ENCODE measurements at places on chromosomes 7 and 10. TPM values are rescaled to one million over a fixed set of nuclear protein-coding genes. Genes with fewer than 3 reads are reported as not detected.

Gene JCAD
- 30.5 TPM for total RNA-seq

Gene TRIM4
- 34.0 TPM for total RNA-seq

Gene OPN1SW
- total RNA-seq = not detected

Gene ACTL6B
- total RNA-seq = not detected

Gene FZD1
- total RNA-seq = 2.8 TPM

Gene GNAT3
- total RNA-seq = not detected

Gene KCNIP2
- total RNA-seq = 5.1 TPM

Gene TMEM213
- total RNA-seq = not detected

Gene GPNMB
- 13.3 TPM for total RNA-seq

Gene TLL2
- total RNA-seq = 0.15 TPM

Gene OPN4
- 0.23 TPM for total RNA-seq

DNA sequence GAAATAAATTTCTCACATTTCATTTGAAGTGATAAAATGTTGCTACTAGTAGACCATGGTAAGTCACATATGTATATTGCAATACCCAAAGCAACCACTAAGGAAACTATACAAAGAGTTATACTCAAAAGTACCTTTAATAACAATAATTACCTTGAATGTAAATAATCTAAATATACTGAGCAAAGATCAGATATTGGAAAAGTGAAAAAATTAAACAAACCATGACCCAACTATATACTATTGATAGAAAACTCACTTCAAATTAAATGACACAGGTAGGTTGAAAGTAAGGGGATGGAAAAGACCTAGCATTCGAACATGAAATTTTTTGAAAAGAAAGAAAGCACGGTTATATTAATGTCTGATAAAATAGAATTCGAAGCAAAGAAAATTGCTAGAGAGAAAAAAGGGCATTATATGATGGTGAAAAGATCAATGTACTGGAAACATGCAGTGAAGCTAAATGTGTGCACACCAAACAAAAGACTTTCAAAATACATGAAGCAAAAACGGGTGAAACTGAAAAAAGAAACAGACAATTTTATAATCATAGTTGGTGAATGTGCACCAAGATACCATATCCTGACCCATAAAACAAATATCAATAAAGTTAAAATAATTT lies 29.1 kb downstream of the TFPI2 start:
- no peak for DNase-seq

- DNase-seq = no peak
These were observed 51.1 kb upstream of the MEOX2 start for GRCh38 chr7:15737601-15738000.

DNA sequence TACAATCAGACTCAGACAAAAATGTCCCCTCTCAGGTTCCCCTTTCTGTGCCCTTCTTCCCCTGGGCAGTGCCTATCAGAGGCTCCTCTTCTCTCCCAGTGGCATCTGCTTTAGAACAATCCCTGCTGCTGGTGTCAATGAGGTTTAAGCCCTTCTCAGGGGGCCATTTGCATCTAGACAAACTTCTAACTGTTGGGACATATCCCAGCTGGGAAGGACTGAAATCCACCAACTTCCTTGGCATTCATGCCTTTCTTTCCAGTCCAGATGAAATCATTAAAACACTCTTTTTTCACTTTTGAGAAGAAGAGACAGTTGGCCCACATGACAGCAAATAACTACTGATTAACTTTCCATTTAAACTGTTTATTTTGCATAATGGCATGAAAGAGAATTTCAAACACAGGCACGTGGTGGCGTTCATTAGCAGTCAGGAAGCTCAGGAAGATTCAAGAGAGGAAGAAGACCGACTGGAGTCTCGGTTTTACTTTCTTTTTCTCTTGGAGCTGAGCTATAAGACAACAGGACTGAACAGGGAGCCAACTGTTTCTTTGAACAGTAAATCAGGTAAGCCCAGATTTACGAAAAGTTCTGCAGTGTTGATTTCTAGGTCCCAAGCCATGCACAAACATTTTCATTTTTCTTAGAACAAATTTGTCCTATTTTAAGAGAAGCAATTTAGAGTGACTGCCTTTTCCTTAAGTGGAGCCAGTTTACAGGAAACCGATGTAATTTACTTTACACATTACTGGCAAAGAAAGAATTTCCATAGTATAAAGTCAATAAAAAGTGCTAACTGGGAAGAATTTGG lies at the start of gene GIMAP2:
GIMAP2 (plus strand) TSS at position 488 of the 811 bp plus-strand sequence. CDS start 1,354 bp downstream, outside the sequence.
- DNase-seq = no peak

GRCh38 chr7:41391818-41392217 lies 311.1 kb downstream of the INHBA start:
- DNase-seq = no peak

GRCh38 chr10:8096931-8097330 lies 42.4 kb downstream of the GATA3 start:
- DNase-seq = no peak

DNA sequence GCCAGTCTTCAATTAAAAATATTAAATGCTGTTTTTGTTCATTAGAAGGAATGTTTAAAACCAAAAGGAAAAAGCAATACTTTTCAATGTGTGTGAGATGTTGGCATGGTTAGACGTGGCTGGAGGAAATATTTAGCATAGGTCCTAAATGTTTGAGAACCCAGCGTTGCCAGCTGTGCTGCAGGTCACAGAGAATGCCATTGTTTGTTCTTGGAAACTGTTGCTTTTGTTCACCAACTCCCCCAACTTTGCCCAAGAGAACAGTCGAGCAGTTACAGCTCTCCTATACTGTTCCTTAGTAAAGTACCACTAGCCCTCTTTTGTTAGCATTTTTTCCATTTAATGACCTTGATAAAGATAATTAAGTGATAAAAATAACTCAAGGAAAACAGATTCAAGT lies 44.5 kb upstream of the ELMO1 start:
- DNase-seq = no peak

GRCh38 chr7:69860486-69860885 lies 262.2 kb downstream of the AUTS2 start:
- DNase-seq = no peak

DNA sequence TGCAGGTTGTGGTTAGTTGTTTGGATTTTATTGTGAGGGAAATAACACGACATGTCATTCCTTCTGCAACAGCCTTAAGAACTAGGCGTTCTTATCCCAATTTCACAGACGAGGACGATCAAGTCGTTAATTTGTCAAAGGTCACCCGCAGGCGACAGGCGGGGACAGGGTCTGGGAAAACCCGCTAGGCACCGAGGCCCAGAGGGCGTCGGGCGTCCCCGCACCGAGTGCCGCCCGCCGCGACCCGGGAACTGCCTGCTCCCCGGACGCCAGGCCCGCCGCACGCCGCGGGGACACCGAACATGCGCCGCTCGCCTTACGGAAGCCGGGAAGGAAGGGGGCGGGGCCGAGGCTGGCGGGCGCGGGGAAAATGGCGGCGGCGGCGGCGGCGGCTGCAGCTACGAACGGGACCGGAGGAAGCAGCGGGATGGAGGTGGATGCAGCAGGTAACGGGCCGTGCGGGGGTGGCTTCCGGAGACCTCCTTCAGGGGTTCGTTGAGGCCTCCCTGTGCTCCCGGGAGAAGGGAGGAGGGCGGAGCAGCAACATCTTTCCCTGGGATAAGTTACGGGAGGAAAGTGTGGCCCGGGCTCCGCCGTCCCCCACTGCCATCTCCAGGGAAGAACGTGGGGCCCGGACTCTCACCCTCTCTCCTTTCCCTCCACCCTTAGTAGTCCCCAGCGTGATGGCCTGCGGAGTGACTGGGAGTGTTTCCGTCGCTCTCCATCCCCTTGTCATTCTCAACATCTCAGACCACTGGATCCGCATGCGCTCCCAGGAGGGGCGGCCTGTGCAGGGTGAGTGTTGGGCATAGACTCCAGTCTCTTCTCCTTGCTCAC lies at the start of gene COPS6:
COPS6 (plus strand) TSS at position 349 of the 837 bp plus-strand sequence; CDS start at position 371, 22 bp downstream.
- DNase-seq = peak; percentile 86

- no peak for DNase-seq
These were observed 6.7 kb downstream of the DDC start for GRCh38 chr7:50558294-50559053.

DNA sequence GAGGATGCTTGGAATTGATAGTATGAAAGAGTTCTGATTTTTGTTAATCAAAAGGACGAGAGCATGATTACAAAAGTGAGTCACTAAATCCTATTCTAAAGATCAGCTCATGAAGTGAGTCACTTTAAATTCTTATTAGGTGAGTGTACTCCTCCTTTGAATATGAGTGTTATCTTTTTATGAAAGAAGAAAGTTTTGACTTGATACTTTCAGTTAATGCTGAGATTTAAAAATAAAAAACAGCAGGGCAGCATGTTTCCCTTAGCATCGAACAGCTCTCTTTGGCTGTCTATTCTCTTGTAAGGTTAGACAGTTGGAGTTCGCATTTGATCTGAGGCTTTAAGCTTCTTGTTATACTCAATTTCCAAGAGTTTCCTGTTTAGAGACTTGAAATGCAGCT lies 222.0 kb downstream of the TWIST1 start:
- peak; percentile 10 for DNase-seq

GRCh38 chr7:41885078-41885477 lies 182.2 kb upstream of the INHBA start:
- DNase-seq = no peak

GRCh38 chr7:80249619-80250295 lies 115.1 kb downstream of the GNAI1 start:
- DNase-seq = no peak

DNA sequence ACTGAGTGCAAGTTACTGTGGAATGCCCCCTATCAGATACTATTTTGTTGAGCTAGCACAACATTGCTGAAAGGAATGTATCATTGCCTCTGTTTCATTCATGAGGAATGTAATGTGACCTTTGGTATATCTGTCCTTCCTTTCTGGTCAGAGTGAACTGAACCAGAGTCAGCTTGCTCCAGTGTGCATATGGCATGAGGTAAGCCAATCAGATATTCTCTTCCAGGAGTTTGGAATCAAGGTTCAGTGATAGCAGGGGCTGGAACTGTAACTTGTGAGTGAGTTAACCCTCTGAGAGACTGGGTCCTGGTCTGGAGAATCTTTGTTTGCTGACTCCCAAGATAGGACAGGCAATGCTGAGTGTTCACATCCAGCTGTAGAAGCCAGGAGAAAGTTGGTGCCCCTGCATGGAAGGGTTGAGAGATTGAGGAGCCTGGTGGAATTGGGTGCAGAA lies 45.3 kb upstream of the OSBPL3 start:
- DNase-seq = peak; percentile 51

DNA sequence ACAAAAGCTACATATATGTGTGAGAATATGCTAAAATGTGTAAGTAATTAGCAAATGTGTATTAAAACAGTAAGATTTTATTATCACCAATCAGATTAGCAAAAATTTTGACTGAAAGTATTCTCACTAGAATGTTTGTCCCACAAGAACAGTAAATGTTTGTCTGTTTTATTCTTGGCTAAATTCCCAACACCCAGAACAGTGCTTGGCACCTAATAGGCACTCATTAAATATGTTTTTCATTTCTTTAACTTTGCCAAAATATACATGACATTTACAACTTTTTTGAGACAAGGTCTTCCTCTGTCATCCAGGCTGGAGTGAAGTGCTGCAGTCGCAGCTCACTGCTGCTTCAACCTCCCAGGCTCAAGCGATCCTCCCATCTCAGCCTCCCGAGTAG lies 143.6 kb downstream of the EBF3 start:
- no peak for DNase-seq

DNA sequence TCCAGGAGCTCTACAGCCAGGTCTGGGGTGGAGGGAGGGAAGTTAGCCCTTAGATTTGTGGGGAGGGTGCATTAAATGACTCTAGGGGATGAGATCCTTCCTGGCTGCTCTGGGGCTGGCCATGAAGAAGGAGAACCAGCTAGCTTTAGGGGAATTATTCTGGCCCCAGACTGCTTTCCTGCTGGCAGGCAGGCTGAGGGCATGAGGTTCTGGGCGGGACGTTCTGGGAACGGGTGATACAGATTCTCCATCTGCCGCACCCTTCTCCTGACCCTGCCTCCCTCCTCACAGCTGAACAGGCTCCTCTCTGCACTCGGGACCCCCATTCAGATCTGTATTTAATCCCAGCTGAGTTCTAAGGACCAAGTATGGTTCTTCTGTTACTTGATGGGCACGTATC lies 23.9 kb downstream of the GOLGA7B start:
- no peak for DNase-seq

GRCh38 chr10:104065748-104066147 lies 19.9 kb downstream of the COL17A1 start:
- DNase-seq = no peak

- no peak for DNase-seq
These were observed 790 bp downstream of the ADAM22 start for GRCh38 chr7:87934699-87935383.

GRCh38 chr10:55509168-55509567 lies 708.1 kb upstream of the PCDH15 start:
- no peak for DNase-seq

- DNase-seq = no peak
These were observed 83.0 kb upstream of the FAM180A start for GRCh38 chr7:135831455-135832195.

DNA sequence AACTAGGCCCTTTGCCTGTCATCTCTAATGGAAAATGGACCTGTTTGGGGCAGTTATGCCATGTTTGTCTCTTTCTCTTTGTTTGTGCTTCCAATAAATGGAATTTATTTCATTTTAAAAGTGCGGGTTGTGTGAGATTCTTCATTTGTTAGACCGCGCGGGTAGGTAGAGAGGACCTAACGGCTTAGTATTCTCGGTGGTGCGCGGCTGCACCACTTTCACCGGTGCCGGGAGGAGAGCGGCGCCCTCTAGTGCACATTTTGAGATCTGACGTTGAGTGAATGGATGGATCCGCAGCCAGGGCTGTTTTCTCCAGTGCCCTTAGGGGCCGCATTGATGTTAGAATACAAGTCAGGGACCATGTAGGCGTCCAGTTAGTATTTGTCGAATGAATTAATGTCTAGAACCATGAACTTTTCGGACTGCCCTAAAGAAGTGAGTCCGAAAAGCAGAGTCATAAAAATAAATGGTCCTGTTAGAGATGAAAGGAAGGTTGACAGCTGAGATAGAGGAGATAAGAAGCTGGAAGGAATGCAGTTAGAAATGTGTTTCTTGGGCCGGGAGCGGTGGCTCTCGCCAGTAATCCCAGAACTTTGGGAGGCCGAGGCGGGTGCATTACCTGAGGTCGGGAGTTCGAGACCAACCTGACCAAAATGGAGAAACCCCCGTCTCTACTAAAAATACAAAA lies 29.3 kb upstream of the GIMAP8 start:
- peak; percentile 83 for DNase-seq

- no peak for DNase-seq
These were observed 75.3 kb upstream of the AASS start for GRCh38 chr7:122219253-122219865.

DNA sequence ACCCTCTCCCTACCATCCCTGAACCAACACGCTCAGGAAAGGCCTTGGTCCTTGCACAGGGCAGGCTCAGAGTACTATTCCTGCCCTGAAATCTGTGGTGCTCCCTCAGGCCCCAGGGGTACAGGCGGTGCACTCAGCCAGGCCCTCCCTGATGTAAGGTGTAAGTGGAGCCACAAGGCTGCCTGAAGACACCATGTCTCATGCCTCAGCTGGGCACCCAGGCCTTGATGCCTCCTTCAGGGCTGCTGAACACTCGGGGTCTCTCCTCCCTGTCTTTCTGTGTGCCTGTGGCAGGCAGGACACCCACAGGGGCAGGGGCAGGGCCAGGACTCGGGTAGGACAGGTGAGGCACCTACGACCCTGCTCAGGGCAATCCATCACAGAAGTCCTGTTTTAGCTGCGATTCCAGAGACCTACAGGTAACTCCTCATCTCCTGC lies 22.9 kb upstream of the ANTXRL start:
- DNase-seq = no peak

- DNase-seq = no peak
These were observed 7.9 kb upstream of the PAPSS2 start for GRCh38 chr10:87651801-87652200.
